ENCODE measurements at places on chromosomes 1 and 21. TPM values are rescaled to one million over a fixed set of nuclear protein-coding genes. Genes with fewer than 3 reads are reported as not detected.
A peak's percentile ranks its signal among the peaks of the same experiment; 100 is the strongest.

Gene SLC6A9
- 46.7 TPM for total RNA-seq

Gene SPRR4
- total RNA-seq, result not detected

Gene CA6
- not detected for total RNA-seq

Gene BSND
- not detected for total RNA-seq

DNA sequence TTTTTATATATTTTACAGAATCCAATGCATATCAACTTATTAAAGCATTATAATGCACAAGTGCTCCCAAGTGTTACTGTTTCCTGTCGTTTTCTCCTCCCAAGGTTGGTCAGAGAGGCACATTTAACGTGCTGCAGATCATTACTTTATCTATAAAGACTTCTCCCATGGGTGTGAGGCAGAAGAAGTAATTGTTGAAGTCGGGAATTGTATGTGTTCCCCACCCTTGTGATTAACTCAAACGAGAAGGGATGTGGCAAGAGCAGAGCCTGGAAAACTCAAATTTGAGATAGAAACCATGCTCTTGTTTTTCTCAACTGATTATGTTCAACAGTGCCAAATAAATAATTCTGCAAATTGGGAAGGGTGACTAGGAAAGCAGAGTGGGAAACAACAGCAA lies 412.5 kb upstream of the ADAMTS5 start:
- no peak for ATAC-seq

GRCh38 chr1:6265151-6265550 lies 4.3 kb upstream of the GPR153 start:
- no peak for ATAC-seq

DNA sequence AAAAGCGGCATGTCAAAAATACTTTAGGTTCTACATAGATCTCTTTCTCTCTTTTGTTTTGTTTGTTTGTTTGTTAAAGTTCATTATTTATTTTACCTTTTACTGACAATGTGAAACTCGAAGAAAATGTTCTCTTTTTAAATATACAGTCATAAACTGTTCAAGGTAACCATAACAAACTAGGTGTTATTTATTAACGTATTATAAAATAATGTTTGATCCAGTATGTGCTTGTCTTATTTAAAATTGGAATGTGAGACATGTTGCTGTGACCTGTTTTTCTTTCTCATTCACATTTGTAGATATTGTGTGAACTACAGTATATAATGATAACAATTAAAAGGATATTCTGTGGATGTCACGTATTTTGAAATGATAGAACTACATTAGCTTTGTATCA lies 5.9 kb upstream of the LEPR start:
- ATAC-seq, result no peak

DNA sequence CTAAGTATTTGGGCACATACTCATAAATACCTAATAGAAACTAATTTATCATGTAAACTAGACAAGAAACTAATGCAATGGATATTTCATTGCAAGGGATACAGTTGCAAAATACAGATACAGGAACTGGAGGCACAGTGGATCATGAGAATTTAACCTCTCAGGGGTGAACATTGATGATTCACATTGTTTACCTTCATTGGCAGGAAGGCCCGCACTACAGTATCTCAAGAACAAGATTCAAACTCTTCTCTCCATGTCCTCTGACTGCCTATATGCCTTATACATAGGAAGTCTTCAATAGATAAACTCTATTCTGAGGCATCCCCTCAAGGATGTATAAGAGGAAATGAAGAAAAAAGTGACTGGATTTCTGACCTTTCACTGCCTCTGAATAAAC lies 18.4 kb upstream of the PTBP2 start:
- no peak for ATAC-seq

DNA sequence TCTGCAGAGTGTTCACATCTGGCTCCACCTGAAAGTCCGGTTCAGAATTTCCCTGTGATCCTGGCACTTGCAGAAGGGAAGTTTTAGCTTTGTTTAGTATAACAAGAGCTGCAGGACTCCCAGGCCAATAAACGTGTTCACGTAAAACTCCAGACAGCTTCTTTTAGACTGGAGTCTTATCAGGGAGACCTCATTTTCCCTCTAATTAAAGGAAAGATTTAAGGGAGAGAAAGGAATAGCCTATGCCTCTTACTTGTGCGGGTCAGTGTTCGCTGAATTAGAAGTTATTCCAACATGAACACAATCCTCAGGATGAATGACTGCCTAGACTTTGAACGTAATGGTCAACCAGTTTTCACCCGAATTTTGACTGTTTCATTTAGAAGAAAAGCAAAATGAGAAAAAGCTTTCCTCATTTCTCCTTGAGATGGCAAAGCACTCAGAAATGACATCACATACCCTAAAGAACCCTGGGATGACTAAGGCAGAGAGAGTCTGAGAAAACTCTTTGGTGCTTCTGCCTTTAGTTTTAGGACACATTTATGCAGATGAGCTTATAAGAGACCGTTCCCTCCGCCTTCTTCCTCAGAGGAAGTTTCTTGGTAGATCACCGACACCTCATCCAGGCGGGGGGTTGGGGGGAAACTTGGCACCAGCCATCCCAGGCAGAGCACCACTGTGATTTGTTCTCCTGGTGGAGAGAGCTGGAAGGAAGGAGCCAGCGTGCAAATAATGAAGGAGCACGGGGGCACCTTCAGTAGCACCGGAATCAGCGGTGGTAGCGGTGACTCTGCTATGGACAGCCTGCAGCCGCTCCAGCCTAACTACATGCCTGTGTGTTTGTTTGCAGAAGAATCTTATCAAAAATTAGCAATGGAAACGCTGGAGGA lies 202.1 kb upstream of the SGIP1 start:
- peak; percentile 57 for ATAC-seq

- ATAC-seq, result no peak
Measured at GRCh38 chr1:27650539-27651175, 15.7 kb upstream of the FGR start.

DNA sequence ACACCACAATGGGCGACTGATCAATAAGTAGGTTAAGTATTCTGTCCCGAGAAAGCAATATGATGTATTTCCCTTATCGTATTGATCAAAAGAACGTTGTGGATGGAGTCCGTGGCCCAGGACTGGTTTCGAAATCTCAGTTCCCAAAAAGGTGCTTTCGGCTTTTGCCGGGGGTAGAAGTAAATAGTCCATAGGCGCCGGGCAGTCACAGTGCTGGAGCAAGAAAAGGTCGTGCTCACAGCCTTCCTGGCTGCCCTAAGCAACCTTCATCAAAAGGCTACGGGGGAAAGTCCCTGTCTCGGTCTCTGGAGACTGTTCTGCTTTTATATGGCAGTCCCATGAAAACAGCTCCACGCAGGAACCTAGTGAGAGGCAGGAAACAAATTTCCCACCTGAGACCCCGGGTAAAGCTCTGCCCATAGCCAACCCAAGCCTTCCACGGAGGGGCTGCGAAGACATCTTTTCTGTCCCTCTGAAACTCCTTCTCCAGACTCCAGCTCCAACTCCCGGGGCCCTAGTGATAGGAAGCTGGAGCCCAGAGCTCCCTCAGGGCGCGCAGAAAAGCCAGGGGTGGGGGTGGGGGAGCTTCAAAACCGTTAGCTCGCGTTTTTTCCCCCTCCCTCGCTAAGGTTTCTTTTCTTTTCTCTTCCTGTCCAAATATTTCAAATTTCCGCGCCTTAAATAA lies 7.0 kb downstream of the CDKN2C start:
- peak; percentile 39 for ATAC-seq

GRCh38 chr21:45999581-46000181 lies 18.1 kb downstream of the COL6A1 start:
- no peak for ATAC-seq

DNA sequence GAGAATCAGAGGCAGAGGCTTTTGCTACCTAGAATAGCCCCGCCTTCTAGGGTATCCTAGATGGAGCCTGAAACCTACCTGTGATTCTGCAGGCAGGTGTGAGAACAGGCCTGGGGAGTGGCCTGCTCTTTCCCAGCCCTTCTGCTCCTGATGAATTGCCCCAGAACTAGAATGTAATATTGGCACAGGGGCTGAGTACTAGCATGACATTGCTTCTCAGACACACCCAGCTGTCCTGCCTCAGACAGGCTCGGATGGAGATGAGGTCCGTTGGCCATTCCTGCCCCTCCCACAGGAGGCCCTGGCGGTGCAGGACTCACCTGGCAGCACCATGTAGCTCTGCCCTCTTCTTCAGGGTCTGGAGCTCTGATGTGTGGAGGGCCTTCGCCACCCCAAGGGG lies 237.6 kb downstream of the GRIK3 start:
- ATAC-seq, result no peak

GRCh38 chr1:106675558-106675957 lies 380.9 kb upstream of the PRMT6 start:
- ATAC-seq, result no peak

DNA sequence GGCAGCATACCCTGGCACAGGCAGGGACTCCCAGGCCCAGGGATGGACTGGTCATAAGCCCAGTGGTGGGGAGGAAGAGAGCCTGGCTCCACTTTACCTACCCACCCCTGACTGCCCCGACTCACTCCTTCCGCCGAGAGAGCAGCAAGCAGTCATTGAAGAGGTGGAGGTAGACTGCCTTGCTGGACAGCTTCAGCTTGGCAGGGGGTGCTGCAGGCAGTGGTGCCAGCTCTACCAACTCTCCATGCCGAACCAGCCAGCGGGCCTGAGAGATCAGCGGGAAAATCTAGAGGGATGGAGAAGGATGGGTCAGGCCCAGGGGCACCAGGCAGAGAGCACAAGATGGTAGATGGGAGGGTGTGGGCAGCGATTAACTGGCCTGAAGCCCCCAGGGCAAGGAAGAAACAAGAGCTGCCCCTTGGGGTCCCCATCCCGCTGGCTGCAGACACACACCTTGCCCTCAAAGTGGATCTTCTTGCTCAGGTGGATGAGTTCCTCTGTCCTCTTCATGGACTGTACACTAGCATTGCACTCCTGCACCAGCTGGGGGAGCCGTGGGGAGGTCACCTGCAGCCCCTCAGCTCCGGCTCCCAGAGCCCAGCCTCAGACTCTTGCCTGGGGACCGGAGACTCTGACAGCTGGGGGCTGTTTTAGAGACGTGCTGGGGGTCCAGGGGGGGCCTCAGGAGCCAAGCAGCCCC lies 7.7 kb downstream of the ARHGEF19 start:
- ATAC-seq, result no peak

GRCh38 chr1:64920941-64921589 lies 45.3 kb downstream of the JAK1 start:
- no peak for ATAC-seq

GRCh38 chr1:168628807-168629206 lies 52.4 kb downstream of the XCL1 start:
- peak; percentile 98 for ATAC-seq

- ATAC-seq, result no peak
Measured at GRCh38 chr21:40723317-40723716, 123.6 kb downstream of the DSCAM start.

- no peak for ATAC-seq
Measured at GRCh38 chr1:190001187-190001586, 476.5 kb downstream of the BRINP3 start.

DNA sequence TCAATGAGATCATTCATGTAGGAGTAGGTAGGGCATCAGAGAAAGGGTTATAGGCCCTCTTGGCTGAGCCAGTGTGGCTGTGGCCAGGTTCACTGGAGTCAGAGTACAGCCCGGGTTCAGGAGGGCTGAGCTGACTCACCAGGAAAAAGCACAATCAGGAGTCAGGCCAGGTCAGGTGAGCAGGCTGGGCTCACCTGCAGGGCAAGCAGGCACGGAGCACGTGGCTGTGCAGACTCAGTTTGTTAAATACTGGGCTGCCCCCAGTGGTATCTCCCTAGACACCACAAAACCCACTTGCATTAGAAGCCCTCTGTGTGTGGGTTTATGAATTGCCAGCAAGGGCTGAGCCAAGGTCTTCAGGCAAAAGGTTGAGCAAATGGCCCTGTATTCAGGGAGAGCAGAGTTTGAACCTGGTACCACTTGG lies 122.1 kb upstream of the SERBP1 start:
- peak; percentile 91 for ATAC-seq

- ATAC-seq, result no peak
Measured at GRCh38 chr21:37462087-37462861, 95.7 kb downstream of the DYRK1A start.

DNA sequence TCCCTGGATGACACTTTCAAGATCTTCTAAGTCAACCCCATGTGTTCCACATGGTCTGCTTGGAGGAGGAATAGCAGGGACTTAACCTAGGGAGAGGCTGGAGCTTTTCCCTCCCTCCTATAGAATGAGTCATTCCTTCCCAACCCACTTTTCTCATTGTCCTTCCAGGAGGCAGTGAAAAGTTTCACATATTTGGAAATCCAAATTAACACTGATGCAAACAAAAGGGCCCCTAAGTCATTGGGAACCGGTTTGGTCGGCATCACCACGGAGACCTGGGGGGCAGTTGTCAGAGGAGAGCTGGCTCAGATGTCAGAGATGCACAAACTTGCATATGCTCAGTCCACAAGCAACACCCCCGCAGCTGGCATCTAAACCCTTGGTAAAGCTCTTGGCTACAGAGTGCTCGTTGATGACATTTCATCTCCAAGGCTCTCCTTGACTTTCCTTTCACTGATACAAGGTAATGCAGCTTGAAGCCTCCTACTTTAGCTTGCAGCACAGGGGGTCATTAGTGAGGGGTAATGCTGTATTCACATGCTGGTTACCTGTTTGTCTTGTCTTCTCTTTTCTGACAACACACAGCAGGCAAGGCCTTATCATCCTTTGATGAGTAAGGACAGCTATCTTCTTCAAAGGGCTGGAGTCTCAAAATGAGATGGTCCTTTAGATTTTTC lies 12.3 kb upstream of the LRRC8D start:
- peak; percentile 87 for ATAC-seq

DNA sequence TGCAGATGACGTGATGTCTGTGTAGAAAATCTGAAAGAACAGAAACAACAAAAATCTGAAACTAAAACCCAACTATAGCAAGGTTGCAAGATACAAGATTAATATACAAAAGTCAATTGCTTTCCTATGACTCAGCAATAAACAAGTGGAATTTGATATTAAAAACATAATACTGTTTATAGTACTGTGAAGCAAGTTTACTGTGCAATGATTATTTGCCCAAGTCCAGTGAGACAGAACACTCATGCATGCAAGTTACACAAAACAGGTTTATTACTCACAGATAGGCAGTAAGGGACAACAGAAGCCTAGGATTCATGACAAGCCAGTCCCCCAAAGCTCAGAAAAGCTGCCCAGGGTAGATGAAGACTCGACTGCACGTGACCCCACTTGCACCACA lies 62.4 kb upstream of the RAB4A start:
- no peak for ATAC-seq

DNA sequence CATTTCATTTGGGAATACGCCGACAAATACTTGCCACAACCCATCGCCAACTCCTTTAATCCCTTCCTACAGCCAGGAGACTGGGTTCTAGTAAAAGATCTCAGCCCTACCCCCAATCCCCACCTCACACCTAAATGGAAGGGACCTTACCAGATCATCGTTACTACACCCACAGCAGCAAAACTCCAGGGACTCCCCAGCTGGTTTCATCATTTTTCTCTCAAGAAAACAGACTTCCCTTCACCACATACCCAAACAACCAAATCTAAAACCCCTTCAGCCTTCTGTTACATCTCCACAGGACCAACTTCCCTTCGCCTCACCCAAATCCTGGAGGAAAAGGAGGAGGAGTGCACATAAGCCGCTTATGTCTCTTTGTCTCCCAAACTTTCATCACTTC lies 23.7 kb upstream of the SLC2A5 start:
- no peak for ATAC-seq

DNA sequence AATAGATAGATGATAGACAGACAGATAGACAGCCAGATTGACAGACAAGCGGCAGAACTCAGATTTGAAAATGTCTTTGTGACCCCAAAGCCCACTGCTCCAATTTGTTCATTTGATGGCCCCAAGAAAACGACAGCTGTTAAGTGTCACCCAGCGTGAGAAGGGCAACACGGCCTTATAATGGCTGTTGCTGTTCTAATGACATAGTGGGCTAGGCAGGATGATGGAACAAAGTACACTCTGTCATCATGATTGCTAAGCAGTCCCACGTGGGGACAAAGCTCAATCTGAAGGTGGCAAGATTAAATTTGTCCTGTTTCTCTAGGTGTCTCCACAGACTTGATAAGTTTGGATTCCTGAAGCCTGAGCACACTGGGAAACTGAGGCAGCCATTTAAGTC lies 112.9 kb downstream of the DAB1 start:
- ATAC-seq, result no peak

All from esophagus mucosa (tissue), 1 donor.